ENCODE measurements at places on chromosomes 2 and 18.

DNA sequence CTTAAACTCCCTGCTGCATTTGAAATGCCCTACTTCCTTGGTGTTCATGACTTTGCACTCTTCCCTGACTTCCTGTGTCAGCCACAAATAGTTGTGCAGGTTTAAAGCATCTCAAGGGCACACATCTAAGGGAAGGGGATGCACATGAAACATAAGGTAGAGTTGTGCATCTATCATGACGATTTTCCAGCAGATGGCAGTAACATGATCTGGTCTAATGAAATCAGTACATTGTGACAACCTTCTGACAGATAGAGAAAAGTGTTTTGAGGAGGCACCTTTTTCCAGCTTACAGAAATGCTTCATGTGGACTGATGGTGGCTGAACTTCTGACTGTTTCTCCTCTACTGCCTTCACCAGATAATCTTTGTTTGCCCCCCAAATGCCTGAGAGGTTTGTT, 238.9 kb downstream of the XIRP2 start:
- DNase-seq: no peak

- no peak for DNase-seq
Observed at GRCh38 chr2:8611700-8612099, 70.2 kb upstream of the ID2 start.

GRCh38 chr2:238106339-238106697, 6.2 kb downstream of the ESPNL start:
- DNase-seq: no peak

- DNase-seq: no peak
Observed at GRCh38 chr2:14614017-14614416, 18.5 kb upstream of the LRATD1 start.

GRCh38 chr18:69838620-69839411, 108.9 kb downstream of the CD226 start:
- no peak for DNase-seq

- DNase-seq: no peak
Observed at GRCh38 chr18:50377061-50377798, 2.4 kb downstream of the SKA1 start.

- no peak for DNase-seq
Observed at GRCh38 chr18:70022636-70023035, 75.0 kb upstream of the CD226 start.

- DNase-seq: no peak
Observed at GRCh38 chr2:204019572-204020501, 83.3 kb downstream of the ICOS start.

DNA sequence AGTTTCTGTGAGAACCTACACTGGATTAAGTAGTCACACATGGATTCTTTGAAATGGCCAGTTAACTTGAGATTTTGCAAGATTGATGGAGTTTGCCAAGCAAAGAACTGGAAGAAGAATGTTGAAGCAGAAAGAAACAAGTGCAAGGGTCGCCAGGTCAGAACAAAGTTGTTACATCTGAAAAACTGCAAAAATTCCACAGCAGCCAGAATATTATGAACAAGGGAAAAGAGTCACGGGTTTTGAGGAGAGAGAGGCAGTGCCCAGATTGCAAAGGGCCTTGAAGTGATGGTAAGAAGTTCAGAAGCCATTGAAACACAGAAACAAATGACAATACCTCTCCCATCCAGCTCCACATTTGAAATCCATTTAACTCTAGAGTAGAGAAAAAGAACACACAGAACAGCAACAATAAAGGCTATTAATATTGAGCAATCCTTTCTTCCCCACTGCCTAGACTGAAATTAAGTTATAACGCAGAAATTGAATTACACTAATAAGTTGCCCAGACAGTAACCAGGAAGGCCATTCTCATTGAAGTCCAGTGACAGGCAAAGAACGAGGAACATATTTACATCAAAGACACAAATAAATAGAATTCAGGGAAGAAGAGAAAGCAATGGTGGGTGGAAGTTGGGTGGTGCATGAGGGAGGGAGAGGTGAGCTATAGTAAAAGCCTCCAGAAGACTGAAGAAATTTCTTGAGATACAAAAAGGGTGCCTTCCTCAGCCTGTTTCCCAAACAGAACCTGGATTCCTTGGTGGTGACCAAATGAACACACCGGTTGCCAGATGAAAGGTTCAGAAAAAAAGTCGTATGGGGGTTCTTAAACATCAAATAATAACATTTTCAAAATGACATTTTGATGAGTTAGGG, 80.6 kb downstream of the ARHGAP15 start:
- no peak for DNase-seq

DNA sequence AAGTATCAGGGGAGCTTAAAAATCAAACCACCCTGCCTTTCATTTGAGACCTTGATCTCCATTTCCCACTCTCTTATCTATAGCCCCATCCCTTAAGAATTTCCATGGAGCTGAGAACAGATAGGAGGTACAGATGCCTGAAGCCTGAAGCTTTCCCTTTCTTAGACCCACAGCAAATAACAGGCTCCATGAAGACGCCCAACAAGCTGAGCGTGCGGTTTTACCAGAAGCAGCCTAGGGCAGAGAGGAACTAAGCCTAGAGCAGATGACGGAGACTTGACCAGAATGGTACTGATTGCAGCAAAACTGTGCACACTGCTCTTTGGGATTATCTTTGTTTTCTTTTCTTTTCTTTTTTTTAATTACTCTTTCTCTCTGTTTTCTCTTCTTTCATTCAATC, 1.7 kb upstream of the ERBB4 start:
- DNase-seq: no peak

DNA sequence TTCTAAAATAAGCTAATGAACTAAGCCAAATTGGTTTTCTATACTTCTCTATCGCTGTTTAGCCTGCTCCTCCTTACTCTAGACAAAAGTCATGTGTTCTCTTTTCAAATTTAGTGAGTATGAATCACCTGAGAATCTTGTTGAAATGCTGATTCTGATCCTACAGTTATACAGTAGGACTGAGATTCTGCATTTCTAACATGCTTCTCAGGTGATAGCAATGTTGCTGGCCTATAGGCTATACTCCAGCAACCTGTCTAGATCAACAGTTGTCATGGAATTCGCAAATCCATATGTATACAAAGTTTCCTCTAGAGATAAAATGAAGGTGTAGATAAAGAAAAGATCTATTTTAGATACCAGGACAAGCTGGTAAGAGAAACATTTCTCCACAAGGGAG, 62.9 kb downstream of the MEMO1 start:
- DNase-seq: no peak

DNA sequence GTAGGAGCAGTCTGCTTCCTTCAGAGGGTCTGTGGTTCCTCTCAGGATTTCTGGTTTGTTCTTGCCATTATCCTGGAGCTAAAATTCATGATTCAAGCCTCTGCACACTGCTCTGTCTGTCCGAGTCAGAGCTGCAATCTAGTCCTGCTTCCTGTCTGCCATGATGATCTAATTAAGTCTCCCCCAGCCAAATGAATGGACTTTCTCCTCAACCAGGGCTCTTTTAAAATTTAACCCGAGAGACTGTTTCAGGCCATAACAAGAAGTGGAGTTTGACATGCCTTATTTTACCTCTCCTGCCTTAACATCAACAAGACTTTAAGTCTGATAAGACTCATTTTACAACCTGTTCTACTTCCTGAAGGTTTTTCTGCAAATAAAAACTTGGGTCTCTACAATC, 1009.6 kb upstream of the DDX18 start:
- no peak for DNase-seq

GRCh38 chr2:19218166-19218565, 140.3 kb downstream of the OSR1 start:
- no peak for DNase-seq

DNA sequence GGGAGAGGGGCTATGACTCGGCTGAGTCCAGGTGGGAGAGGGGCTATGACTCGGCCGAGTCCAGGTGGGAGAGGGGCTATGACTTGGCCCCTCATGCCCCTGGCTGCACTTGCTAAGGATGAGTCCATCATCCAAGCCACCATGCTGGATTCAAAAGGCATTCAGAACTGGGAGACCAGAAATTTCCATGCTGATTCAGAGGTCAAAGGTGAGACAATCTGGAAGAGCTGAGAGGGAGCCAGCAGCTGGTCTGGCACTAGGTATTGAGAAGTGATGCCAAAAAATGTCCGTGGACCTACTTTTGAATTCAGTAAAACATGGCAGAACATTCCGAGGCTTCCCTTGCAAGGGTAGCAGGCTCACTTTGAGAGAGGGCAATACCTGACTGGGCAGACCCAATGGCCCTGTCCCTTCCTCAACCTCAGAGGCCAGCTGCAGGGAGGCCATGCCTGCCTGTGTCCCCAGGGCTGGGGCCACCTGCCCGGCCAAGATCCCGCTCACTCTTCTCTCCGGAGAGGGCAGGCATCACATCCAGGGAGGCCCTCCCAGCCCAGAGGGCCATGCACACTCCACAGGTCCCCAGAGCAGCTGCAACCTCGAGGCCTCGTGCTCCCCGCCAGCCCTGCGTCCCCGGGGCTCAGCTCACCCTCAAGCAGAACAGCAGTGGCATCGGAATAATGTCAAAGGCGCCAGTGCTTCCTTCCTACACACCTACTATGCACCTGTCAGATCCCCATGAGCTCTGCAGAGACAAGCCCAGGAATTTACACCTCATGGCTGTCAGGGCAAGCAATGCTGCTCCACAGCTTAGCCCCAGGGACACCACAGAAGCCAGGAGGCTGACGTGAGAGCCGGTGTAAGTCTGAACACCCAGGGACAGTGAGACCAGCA, 80.2 kb upstream of the GPC1 start:
- no peak for DNase-seq

- DNase-seq: no peak
Observed at GRCh38 chr2:236175548-236176150, 7.5 kb upstream of the GBX2 start.

- DNase-seq: no peak
Observed at GRCh38 chr2:64748561-64748960, 94.8 kb upstream of the SERTAD2 start.

GRCh38 chr18:3663870-3664512, 214.0 kb downstream of the TGIF1 start:
- no peak for DNase-seq

- DNase-seq: no peak
Observed at GRCh38 chr18:21069468-21069867, 42.1 kb downstream of the ROCK1 start.

- no peak for DNase-seq
Observed at GRCh38 chr18:48765053-48765452, 185.7 kb downstream of the SMAD7 start.

DNA sequence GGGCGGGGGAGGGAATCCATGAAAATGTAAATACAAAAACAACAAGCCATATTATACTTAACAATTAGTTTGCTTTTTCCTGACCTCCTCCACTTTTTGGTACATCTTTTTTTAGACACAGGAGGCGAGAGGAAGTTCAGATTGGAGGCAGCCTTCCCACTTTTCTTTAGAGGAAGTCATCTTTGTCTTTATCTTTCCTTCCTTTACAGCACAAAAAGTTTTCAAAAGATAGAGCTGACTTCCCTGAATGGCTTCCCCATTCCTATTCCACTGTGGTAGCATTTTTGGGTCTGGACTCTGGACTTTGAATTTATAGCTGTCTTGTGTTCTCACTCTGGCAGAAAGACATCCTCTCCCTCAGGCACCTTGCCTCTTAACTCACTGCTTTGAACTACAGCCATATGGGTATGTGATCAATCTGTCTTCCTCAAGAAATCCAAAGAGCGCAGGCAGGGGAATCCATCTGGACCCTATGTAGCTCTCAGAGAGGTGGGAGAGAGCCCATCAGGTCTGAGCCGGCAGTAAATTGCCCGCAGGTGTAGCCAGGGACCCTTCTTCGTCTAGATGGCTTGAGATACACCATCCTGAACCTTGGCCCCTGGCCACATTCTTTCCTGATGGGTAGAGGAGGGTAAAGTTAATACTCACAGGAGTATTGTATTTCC, 101.9 kb downstream of the AQP4 start:
- DNase-seq: no peak

DNA sequence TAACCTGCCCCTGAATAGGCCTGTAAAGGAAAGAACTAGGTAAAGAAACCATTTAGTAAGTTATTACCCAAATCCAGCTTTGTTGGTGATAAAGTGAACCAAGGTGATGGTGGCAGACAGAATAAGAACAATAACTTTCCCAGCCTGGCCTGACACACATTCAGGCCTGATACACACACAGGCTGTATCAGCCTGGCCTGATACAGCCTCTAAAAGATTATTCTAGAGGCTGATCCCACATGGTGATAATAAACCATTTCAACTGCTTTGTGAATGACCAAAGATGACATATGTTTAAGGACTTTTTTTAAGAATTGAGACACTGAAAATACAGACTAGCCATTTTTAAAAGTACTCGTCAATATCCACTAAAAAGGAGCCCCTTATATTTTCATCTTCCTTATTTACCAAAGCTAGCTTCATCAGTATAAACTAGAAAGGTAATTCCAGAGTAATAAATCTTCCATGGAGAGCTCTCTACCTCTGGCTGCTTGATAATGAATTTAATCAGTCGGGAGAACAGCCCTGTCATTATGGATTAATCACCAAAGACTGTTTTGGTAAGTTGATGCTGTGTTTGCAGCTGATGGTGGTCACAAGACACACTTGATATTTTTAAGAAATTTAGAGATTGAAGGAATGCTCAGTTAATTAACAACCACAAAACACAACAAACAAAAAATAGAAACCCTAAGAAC, 77.2 kb downstream of the SLC8A1 start:
- DNase-seq: no peak

GRCh38 chr2:165239856-165240515, 772 bp downstream of the SCN2A start:
- no peak for DNase-seq

DNA sequence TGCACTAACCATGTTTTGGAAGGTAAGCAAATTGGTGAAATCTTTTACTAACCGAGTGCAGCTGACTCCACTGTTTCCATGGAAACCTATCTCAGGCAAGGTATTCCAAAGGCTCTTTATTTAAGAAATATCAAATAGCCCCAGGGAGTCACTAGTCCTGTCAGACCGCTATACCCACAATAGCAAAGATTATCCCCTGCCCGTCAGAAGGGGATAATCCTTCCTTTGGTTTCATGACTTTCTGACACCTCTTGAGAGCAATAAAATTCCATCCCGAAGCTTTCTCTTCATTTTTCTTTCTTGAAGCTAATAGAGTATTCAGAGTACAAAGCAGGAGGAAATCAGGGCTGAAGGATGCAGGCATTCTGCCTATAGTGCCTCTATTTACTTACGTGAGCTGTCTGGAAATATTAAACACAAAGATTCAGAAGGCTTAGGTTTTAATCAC, 34.7 kb upstream of the MAP2 start:
- DNase-seq: no peak

DNA sequence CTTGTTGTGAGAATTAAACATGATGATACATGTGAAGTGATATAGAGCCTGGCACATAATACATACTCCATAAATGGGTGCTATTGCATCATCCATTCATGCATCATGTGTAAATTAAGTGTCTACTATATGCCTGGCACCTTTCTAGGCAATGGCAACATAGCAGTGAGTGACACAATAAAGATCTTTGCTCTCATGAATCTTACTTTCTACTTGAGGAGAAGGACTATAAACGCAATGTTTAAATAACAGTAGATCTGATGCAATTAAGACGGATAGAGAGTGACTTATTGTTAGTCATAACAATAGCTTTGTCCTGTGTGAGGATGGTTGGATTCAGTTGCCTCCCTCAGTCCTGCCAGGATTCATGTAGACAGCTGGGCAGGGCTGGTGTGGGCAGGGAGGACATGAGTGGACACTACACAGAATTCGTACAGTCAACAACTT, 88.4 kb upstream of the NPAS2 start:
- DNase-seq: no peak
